ENCODE measurements at places on chromosomes 16 and 17. TPM values are rescaled to one million over a fixed set of nuclear protein-coding genes. Genes with fewer than 3 reads are reported as not detected.

NUPR1 gene
- polyA plus RNA-seq = 22.2 TPM

TOM1L1 gene
- polyA plus RNA-seq = 34.5 TPM

BRIP1 gene
- polyA plus RNA-seq = 6.6 TPM

TNP2 gene
- polyA plus RNA-seq = not detected

AOC3 gene
- polyA plus RNA-seq = 3.5 TPM

PEX12 gene
- polyA plus RNA-seq = 9.7 TPM

ABCC11 gene
- 0.20 TPM for polyA plus RNA-seq

DNA sequence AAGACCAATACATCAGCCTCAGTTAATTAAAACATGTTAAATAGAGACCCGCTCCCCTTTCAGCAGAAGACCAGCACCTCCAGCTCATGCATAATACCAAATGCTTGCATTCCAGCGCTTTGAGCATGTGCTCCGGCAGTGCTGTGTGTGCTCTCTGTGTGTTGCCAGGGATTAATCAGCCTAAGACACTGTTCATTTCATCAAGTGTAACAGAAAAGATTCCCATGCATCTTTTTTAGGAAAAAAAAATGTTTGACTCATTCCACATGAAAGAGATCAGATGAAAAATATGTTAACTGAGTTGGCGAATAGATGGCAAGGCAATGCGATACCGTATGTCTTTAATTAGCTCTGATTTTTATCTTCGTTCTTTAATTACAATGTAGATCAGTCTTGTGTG lies 187.6 kb downstream of the RPTOR start:
- H3K27ac ChIP-seq = no peak overlapping the region
- peaks cover 5% of the 10 kb centered on the region for H3K4me1 ChIP-seq
- H3K4me3 ChIP-seq = no peak overlapping the region
- peak; percentile 80 for DNase-seq

- H3K27me3 ChIP-seq = no peaks in the 10 kb centered on the region
- H3K4me1 ChIP-seq = peaks cover 12% of the 10 kb centered on the region
- H3K4me3 ChIP-seq = no peak overlapping the region
- H3K36me3 ChIP-seq = no peaks in the 10 kb centered on the region
- DNase-seq = no peak
Measured at GRCh38 chr16:87223656-87224248, 93.4 kb downstream of the C16orf95 start.

DNA sequence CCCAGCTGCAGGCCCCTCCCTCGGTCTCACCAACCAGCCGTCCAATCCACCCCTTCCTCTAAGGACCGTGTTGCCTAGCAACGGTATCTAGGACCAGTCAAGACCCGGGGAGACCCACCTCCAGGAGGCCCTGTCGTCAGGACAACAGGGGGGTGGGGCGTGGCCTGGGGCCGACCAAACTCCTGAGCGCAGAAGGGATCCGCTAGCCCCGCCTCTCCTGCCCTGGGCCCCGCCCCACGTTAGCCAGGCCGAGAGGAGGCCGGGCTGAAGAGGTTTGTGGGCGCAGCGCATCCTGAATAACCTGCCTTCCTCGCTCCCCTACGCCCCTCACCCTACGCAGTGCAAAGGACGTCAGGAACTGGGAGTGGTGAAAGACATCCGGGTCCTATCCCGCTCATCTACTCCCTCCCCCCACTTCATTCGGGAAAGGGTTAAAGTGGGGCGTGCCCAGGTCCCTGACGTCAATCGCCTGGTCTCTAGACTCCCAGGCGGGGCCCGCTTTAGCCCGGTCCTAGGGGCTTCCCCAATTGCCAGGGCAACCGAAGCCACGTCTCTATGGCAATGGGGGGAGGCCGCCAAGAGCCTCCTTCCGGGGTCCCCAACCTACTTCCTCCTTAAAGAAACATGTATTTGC lies 14.7 kb downstream of the DLG4 start:
- no peaks in the 10 kb centered on the region for H3K27me3 ChIP-seq
- peak overlapping the region; percentile 51 for H3K4me3 ChIP-seq
- peaks cover 5% of the 10 kb centered on the region for H3K4me1 ChIP-seq
- peak overlapping the region; percentile 82 for H3K27ac ChIP-seq

DNA sequence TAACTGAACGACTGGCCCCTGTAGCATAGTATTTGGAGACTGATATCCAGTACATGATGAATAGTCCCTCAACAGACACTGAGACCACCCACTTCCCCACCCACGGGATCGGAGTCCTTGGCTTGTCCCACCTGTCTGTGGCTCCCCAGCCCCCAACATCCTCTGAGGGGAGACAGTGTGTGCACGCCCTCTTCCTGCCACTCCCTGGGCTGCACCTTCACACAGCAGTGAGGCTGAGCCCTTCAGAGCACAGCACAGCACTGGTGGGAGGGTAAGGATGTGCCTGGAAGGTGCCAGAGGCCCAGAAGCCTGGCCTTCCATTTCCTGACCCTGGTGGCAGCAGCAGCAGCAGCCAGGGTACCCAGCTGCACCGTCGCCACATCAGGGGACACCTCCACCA lies 11.0 kb downstream of the DNASE1 start:
- no peak overlapping the region for H3K27ac ChIP-seq
- peaks cover 32% of the 10 kb centered on the region for H3K36me3 ChIP-seq
- H3K4me3 ChIP-seq = no peak overlapping the region
- peaks cover 2% of the 10 kb centered on the region for H3K4me1 ChIP-seq
- no peaks in the 10 kb centered on the region for H3K27me3 ChIP-seq

DNA sequence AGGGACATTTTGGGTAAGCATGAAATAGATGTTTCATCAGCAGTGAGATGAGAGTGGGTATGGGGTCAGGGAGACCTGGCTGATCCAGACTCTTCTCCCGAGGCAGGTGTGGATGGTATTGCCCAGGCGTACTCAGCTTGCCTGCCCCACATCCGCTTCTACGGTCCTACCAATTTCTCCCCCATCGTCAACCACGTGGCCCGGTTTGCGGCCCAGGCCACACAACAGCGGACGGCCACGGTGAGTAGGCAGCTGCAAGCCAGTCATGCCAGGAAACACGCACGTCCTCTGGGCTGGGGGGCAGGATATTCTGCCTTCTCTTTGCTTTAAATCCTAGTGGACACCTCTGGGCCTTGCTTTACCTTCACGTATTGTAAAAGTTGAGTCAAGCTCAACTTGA lies 44.7 kb downstream of the CPNE2 start:
- H3K4me3 ChIP-seq = no peak overlapping the region
- no peak overlapping the region for H3K27ac ChIP-seq
- no peaks in the 10 kb centered on the region for H3K27me3 ChIP-seq
- no peak for DNase-seq

- H3K4me1 ChIP-seq = no peaks in the 10 kb centered on the region
- no peak overlapping the region for H3K27ac ChIP-seq
- H3K27me3 ChIP-seq = no peaks in the 10 kb centered on the region
- H3K36me3 ChIP-seq = no peaks in the 10 kb centered on the region
- DNase-seq = no peak
Measured at GRCh38 chr17:27605409-27605808, 25.6 kb upstream of the LGALS9 start.

DNA sequence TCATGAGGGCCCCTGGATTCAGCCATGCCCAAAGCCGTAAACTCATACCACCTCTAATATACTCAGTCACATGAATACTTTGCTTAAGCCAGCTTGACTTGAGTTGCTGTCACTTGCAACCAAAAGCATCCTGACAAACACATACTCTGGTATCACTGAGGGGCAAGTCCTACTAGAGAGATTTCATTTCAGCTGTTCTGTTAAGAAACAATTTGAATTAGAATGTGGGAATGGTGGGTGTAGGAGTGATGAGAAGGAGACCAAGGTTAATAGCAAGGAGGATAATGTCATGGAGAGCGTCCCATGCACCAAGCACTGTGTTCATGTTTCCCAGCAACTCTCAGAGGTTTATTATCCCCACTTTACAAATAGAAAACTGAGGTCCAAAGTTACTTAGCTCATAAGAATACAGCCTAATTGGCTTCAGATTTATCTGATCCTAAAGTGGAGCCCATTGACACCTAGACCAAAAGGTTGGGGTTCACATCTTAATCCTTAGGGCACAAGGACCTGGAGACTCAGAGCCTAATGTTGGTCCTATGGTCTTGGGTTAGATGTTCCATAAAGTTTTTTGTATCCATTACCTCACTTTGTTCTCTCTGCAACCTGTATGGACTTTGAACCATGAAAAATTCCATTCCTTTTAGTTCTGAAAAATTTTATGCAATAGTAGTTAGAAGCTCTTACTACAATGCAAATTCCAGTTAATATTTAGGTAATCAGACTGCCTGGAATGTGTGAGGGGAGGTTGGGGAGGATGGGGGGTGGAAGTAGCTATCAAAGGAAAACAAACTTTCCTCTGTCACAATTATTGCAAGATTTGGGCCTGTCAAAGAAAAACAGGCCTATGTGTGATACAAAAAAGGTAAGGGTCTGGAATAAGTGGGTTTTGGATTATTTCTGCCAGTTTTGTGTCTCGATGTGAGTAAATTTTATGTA lies 105.9 kb downstream of the IRX3 start:
- DNase-seq = no peak
- H3K4me3 ChIP-seq = no peak overlapping the region
- H3K27ac ChIP-seq = no peak overlapping the region
- H3K4me1 ChIP-seq = no peaks in the 10 kb centered on the region
